ENCODE measurements at places on chromosomes 7 and 10.

GRCh38 chr10:24866604-24867583 is 85.5 kb downstream of the PRTFDC1 start:
- no peak for DNase-seq

- DNase-seq = no peak
These were observed 90.3 kb downstream of the CPEB3 start for GRCh38 chr10:92200564-92200963.

GRCh38 chr10:12107781-12108180 is 21.7 kb upstream of the SEC61A2 start:
- DNase-seq = no peak

GRCh38 chr10:132651511-132652029 is 114.0 kb downstream of the INPP5A start:
- no peak for DNase-seq

GRCh38 chr7:79185605-79186004 is 267.9 kb downstream of the MAGI2 start:
- no peak for DNase-seq

DNA sequence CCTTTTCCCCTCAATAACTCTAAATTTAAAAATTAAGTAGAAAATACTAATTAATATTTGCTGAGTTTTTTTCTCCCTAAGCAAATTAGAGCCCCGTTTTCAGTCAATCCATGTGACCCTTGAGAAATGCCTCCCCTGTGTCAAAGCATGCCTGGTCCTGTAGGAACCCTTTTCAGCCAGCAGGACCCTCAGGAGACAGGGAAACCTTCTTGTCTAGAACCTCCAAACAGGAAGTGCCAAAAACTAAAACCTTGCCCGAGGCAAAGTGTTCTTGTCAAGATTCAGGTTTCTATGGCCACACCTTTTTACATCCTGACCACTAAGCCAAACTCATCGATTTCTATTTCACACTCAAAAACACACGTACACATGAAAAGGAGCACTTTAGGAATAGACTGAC is 60.1 kb upstream of the NFE2L3 start:
- DNase-seq = no peak

DNA sequence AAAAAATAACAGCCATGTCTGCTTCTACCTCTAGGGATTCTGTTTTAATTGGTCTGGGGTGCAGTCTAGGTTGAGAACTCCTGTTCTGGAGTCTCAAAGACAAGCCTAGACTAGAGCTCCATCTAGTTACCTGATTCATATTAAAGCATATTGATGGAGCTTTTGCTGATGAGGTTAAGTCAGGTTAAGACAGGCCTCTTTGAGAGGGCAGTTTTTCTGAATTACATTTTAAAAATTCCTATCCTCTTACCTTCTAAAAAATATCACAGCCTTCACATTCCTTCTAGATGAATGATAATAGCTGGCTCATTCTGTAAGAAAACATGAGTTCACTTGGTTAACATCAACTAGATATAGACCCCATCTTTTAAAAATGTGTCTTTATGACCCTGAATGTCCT is 28.9 kb downstream of the MGAM start:
- no peak for DNase-seq

DNA sequence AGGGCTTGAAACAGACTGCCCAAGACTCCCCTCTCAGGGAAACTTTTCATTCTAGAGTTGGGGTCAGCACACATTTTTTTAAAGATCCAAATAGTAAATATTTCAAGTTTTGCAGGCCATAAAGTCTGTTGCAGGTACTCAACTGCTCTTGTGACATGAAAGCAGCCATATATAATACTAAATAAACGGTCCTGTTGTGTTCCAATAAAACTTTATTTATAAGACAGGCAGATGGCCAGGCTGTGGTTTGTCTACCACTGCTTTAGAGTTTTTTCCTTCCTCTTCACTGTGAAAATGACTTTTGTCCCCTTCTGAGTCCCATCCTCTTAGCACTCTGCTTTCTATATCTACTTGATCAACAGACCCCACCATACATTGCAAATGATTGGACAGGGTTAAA is 40.5 kb upstream of the TM9SF3 start:
- DNase-seq = no peak

GRCh38 chr10:113179265-113179664 is 229.2 kb downstream of the TCF7L2 start:
- no peak for DNase-seq

GRCh38 chr10:13347043-13347499 is 1.0 kb downstream of the SEPHS1 start:
- DNase-seq = no peak

- DNase-seq = no peak
These were observed 44.7 kb downstream of the AVL9 start for GRCh38 chr7:32539919-32540531.

GRCh38 chr10:133163889-133164815 is 4.1 kb downstream of the KNDC1 start:
- no peak for DNase-seq

DNA sequence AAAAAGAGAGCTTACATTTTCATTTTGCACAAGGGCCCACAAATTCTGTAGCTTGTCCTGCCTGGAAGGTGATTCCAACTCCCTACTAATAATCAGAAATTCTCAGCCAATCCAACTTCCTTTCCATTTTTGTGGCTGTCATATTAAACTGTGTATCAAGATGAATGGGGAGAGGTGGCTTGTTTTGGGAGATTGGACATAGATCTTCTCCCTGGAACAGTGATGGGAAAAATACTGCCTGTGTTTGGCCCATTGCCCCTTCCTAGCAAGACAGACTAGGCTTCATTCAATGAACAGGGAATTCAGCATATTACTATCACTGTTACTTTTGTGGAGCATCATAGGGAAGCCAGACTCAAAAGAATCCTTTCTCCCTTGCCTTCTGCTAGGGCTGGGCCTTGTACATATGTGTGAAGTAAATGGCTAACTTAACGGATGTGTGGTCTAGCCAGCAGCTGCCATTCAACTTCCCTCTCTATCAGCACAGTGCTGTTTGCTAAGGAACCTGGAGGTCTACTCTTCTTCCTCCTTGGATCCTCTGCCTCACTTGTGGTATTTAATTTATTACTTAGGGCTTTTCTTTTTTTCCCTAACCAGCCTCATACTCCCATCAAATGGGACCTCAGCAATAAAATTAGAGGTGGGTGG is 326.0 kb downstream of the BICC1 start:
- no peak for DNase-seq

DNA sequence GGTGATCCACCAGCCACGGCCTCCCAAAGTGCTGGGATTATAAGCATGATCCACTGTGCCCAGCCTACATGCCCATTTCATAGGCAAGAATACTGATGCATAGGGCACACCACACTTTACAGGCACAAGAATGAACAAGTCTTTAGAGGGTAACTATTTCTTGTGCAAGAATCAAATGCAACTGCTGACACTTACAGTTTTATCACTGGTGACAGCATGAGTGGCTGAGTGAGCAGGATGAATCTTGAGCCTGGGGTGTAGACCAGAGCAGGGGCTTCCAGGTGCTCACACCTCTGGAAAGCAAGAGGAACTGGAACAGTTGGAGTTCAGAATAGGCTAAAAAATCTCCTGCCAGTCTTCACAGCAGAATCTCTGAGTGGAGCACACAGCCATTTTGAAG is 287.5 kb downstream of the KCNMA1 start:
- no peak for DNase-seq
